Activated CD8-positive, alpha-beta memory T cell treated with anti-CD3 and anti-CD28 coated beads for 4 hours (primary cell): ENCODE measurements at places on chromosomes 7 and 10.

DNA sequence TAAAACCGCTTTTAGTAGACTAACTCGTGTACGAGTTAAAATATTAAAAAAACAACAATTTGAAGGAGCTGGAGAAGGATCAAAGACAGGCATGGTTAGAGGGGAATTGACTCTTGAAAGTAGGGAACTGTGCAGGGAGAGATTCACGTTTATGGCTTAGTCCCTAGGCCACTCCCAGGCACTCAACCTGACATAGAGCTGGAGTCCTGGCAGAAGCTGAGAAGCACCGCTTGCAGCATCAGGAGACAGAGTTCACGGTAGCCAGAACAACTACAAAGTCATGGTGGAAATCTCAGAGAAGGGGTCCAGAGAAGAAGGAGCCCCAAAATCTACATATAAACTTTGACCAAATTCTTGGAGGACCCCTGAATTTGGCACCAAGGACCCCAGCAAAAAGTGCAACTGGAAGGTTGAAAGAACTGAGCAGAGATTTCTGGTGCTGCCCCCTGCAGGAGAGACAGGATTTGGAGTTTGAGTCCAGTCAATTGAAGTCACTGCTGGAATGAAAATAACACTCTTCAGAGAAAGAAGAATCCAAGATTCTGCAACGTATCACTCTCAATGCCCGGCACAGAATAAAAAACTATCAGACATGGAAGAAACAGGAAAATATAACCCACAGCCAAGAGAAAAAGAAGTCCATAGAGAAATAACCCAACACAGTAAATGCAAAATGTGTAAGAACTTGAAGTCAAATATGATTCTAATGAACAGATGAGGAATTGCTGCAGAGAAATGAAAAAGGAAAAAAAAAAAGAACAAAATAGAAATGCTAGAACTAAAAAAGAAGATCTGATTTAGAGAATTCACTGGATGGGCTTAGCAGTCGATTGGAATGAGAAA, 493.3 kb upstream of the PODXL start:
- no peak for DNase-seq

GRCh38 chr10:17676919-17677318, 33.0 kb downstream of the STAM start:
- DNase-seq: no peak

DNA sequence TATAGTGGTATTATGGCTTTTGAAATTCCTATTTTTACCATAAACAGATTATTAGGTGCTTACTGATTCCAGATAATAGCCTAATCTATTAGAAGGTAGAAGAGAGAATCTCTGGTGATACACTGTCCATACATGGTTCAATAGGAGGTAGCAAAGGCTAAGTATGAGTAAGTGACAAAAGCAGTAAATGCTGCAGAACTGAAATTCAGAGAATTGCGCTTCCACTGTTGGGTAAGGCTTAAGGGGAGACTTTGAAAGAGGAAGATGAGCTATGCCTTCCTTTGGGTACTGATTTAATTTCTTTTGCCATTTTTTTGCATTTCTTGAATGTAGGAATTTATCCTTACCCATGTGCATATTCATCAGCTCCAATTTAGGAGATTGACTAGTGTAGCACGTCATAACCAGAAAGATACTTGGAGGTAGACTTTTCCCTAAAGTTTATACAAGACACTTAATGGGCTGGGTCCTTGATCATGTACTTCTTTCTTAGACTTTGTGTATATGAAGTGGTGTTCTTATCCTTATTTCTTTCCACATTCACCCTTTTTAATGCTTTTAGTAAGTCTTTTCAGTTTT, 15.3 kb downstream of the MKLN1 start:
- no peak for DNase-seq

DNA sequence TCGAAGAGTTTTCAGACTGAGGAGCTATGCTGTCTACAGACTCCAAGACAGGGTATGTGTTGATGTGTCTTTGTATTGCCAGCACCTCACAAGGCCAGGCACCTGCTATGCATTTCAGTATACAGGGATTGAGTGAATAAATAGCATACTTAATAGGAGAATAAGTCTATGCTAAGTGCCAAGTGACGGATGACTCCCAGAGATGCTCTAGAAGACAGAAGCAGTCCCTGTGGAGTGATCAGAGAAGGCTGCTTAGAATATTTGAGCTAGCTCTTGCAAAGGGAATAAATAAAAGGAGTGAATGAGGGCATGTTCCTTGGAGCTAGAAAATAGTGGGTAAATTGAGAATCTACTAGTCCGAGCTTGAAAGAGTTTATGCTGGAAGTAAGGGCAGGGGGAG, 346.4 kb downstream of the GATA3 start:
- DNase-seq: no peak

- DNase-seq: no peak
These were observed 39.7 kb downstream of the AGAP3 start for GRCh38 chr7:151125846-151126481.

DNA sequence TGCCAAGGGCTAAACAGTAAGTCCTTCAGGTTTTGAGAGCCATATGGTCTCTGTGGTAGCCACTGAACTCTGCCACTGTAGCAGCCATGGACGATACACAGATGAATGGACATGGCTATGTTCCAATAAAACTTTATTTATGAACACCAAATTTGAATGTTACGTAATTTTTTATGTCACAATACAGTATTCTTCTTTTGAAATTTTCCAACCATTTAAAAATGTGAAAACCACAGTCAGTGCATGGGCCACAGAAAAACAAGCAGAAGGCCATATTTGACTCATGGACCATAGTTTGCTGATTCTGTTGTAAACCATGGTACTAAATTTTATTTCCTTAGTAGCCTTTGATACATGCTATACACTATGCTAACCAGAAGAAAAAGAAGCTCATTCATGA, 361.8 kb downstream of the MAGI2 start:
- no peak for DNase-seq

- DNase-seq: peak; percentile 87
These were observed 12.3 kb upstream of the OGA start for GRCh38 chr10:101830322-101831168.

DNA sequence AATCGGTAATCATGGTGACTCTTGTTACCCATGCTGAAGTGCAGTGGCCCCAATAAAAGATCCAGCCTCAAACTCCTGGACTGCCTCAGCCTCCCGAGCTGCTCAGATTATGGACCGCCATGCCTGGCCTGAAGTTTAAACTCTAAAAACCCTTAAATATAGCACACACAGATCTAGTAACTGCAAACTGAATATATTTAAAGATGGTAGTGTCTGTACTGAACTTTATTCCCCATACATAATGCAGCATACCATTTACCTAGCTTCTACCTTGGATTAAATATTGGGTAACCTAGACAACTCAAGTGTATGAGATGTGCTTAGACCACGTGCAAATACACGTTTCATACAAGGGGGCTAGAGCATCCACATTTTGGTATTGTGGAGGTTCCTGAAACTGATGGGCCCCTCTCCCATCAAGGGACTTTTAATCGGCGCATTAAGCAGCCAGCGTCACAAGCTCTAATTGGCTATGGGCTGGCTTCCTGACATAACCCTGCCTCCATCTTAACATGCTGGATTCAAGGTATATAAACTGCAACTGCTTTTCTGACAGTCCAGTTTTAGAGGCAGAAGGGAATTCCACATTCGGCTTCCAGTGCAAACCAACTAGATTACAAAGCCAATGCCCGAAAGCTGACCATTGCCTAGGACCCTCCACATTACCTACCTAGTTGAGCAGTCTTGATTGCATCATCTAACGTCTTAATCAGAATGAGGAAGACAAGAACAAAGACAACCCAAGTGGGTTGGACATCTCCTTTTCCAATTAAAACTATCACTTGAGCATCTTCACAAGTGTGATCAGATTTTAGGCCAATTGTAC, 13.0 kb downstream of the HNRNPA2B1 start:
- no peak for DNase-seq

DNA sequence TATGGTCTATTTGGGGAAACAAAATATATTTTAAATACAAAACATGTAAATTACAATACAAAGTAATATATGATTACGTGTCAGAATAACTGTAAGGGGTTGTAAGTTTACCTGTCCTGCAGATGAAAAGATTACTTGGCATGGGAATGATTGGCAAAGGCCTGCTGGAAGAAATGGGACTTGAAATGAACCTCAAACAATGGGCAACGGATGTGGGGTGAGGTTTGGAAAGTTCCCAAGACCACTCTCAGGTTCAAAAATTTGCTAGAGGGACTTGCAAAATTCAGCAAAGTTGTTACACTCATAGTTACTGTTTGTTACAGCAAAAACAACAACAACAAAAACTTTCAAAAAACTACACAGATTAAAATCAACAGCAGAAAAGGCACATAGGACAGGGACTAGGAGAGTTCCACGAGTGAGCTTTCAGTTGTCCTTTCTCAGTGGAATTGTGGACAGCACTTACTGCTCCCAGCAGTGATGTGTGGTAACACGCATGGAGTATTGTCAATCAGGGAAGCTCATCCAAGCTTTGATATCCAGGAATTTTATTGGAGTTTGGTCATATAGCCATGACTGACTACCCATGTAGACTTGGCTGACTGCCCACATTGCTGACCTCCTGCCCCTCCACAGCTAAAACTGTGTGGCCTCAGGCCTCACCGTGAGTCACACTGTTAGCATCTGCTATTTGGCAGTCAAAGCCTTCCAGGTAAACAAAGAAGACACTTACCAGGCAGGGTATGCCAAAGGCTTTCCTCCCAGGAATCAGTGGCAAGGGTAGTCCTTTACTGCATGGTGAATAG, 43.8 kb downstream of the EXOC6 start:
- no peak for DNase-seq

DNA sequence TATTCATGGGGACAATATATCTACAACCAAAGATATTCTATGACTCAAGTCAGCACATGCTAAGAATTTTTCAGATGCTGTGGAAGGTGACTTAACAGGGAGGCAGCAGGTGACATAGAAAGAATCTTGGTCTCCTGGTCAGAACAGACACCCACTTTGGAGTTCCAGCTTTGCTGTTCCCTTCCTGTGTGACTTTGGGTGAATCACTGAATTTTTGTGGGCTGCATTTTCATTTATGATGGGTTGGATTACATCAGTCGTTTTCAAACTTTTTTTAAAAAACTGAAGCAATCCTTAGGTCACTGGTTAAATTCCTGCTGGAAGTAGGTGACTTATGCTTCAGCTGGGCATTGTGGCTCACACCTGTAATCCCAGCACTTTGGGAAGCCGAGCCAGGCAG, 24.9 kb downstream of the RGR start:
- DNase-seq: no peak

- DNase-seq: no peak
These were observed 334.7 kb downstream of the INHBA start for GRCh38 chr7:41367967-41368882.

GRCh38 chr7:141042222-141043193, 27.8 kb upstream of the MRPS33 start:
- no peak for DNase-seq

- DNase-seq: no peak
These were observed 34.8 kb downstream of the CUL1 start for GRCh38 chr7:148733496-148733895.

DNA sequence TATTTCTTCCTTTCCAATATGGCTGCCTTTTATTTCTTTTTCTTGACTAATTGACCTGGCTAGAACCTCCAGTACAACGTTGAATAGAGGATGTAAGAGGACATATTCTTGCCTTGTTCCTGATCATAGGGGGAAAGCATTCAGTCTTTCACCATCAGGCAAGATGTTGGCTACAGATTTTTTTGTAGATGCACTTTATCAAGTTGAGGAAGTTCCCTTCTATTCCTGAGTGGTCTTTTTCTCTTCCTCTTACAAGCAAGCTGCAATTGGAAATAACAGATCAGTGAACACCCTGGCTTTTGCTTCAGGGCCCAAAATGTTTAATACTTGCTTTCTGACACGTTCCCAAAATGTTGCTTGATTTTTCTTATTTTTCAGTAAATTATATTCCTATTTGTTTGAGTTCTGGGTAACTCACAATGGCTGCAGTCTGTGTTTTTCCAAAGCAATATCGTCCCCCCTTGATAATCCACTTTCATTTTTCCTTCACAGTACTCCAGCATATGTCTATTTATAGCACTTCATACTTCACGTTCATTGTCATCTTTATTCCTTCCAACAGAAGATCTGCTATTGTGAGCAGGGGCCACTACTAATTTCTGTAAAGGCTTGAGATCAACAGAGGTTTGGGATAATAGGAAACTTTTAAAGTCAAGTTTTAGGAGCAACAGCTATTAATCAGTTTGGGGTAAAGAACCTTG, 11.7 kb downstream of the CPEB3 start:
- DNase-seq: no peak

DNA sequence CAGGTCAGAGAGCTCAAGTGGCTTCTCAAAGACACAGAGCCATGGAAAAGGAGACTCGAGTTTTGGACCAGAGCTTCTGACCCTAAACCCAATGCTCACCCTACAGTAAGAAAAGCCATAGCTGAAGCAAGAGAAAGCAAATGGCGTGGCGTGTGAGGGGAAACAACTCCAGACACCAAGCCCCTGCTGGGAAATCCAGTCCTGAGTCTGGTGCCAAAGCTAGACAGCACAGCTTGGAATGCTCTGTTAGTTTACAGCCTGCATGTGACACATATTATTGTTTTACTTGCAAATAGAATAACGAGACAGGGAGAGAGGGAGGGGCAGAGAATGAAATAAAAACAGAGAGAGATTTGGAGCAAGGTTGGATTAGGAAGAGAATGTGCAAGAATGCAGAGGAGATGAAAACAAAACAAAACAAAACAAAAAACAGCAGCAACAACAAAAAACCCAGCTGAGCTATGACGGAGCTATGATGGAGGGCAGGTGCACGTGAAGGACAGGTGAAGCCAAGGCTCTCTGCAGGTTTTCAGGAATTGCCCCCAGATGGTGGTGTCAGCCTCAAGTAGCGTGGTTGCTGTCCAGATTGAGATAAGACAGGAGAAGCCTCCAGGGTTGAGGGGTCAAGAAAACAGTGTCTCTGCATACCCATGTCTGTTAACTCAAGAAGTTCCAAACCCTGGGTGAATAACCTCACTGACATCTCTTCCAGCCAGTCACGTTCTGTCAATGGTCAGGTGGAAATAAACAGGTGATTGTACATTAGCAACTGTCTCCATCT, 69.7 kb upstream of the LRRC18 start:
- DNase-seq: no peak

- DNase-seq: no peak
These were observed 228.5 kb downstream of the CDK14 start for GRCh38 chr7:90824386-90825307.

DNA sequence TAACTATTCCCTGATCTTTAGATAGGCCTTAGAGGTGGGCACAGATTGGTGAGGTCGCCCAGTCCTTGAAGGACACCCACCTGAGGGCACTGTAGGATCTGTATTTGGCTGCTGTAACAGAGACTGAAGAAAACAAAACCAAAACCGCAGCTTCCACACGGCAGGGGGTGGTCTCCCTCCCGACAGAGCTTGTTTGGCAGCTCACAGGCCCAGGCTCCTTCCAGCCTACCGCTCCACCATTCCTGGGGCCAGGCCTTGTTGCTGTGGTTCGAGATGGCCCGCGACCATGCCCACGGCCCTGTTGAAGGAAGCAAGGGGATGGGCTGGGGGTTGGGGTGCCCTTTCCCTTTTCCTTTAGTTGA, 30.4 kb downstream of the ZNF783 start:
- no peak for DNase-seq

GRCh38 chr7:71566991-71567390, 435.0 kb downstream of the GALNT17 start:
- DNase-seq: no peak
